Activated effector memory CD4-positive, alpha-beta T cell treated with Interleukin-2 at 50 U/mL for 16 hours (primary cell): ENCODE measurements at places on chromosomes 11 and 22.

DNA sequence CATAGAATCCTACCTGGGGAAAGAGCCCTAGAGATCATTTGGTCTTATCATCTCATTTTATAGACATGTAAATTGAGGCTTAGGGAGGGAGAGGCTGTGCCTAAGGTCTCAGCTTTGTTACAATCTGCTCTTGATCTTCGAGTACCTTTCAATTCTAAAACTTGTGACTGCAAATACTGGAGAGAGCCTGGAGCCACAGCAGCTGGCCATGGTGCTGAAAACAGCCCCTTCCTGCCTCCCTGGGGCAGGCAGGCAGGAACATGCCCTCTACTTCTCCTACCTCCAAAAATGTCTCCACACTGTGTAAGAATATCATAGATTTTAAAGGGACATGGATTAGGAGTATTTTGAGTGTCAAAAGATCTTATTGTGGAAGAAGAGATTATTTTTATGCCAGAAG is 52.2 kb downstream of the C22orf42 start:
- no peak for DNase-seq

GRCh38 chr22:37462983-37463382 is 23.2 kb downstream of the MFNG start:
- DNase-seq, result no peak

DNA sequence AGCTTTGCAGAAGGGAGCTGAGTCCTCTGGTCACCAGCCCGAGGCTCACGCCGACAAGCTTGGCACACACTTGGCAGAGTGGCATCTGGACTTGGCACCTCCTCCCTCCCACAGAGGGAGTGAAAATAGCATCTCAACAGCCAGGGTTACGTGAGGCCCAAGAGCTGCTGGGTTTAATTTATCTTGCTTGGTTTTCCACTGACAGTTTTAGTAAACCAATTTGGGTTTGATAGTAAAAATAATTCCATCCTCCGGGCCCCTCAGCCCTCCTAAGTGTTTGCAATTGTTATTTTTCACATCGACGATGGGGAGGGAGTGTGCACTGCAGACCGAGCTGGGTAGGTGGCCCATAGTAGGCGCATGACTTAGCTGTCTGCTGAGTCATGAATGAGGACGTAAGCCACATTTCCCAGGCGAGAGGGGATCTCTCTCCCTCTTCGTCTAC is 107.6 kb upstream of the ASPHD2 start:
- DNase-seq, result no peak

GRCh38 chr11:128949791-128950454 is 7.3 kb upstream of the TP53AIP1 start:
- no peak for DNase-seq

DNA sequence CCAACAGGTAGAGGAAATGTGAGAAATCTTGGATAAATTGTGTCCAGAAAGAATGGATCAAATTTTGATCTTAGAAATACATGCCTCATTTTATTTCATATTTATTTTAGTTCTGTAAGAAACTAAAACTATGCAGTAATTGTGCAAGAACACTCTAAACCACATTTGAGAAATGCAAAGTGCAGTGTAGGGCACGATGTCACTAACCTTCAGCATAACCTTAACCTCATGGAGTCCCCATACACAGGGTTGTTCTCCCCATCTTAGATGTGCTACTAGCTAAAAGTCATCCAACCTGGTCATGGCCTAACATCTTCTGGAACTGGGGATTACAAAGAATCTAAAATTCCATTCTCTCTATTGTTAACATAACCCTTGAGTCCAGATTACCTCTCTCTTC is 48.4 kb upstream of the ARHGAP42 start:
- no peak for DNase-seq

- DNase-seq, result peak; percentile 77
Observed at GRCh38 chr22:50190182-50190940, 4.6 kb downstream of the TRABD start.

DNA sequence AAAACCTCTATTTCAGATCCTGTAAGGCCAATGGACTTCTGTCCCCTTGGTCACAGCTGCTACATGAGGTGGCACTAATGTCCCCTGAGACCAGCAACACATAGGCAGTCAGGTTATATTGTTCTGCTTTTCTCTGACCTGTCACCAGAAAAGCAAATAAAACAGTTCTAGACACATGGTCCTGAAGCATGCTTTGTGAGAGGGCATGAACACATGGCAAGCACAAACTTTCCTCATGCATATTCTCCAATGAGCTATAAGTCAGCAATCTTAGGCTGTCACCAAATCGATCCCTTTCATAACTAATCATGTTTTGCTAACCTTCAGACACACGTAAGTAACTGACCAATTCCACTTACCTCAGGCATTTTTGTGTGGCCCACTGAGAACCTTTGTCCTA is 225.4 kb upstream of the ZC3H12C start:
- DNase-seq, result no peak

GRCh38 chr11:76598426-76598839 is 72.1 kb downstream of the LRRC32 start:
- no peak for DNase-seq

GRCh38 chr22:49368976-49369725 is 458.5 kb downstream of the BRD1 start:
- no peak for DNase-seq

DNA sequence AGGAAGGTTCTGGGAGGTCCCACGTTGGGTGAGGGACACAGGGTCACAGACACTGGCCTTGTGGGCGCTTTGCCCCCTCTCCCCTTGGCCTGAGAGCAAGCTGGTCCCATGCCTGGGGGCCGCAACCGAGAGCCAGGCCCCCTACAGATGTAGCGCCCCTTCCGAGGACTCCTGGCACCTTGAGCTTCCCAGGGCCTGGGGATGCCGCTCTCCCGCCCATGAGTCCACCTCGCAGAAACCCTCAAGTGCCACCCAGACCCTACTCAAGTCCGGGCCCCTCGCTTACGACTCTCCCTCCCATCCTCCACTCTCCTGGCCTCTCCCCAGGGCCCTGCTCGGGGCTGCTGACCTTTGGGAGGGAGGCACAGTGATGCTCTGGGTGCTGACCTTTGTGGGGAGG is 204.0 kb downstream of the BRD1 start:
- DNase-seq, result no peak

DNA sequence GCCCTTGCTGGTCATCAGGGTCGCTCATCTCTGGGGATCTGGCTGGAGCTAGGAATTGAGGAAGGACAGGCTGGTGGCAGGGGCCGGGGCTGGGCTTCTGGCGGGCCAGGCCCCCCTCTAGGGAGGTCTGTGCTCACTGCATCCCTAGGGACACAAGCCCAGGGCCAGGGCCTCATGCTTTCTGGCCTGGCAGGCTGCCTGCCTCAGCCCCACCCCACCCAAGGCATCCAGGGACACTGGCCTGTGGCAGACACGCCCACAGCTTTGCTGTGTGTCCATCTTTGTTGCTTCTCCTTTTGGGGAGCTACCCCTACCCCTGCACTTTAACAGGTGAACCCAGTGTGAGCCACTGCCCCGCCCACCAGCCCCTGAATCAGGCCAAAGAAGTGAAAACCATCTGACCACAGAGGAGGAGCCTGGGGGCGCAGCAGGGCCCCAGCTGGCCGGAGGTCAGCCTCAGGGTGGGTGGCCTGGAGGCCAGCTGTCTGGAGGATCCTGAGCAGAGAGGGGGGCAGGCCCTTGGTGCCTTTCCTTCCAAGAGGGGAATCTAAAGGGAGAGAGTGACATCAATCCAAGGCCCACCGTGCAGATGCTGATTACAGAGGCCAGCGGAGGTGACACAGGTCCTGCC is 26.8 kb upstream of the CELSR1 start:
- no peak for DNase-seq
